Mononuclear cell (primary cell): ENCODE measurements at places on chromosomes 3 and 15. TPM values are rescaled to one million over a fixed set of nuclear protein-coding genes. Genes with fewer than 3 reads are reported as not detected.

The IL17RB gene
- total RNA-seq = 0.10 TPM

The SLC22A14 gene
- total RNA-seq = 0.10 TPM

The SCN11A gene
- total RNA-seq = under 0.01 TPM

The CTXND1 gene
- not detected for total RNA-seq

The KLHL40 gene
- total RNA-seq = not detected
